ENCODE measurements at places on chromosomes 2 and 18.

- no peak for DNase-seq
Measured at GRCh38 chr2:39447266-39448168, 10.4 kb upstream of the MAP4K3 start.

DNA sequence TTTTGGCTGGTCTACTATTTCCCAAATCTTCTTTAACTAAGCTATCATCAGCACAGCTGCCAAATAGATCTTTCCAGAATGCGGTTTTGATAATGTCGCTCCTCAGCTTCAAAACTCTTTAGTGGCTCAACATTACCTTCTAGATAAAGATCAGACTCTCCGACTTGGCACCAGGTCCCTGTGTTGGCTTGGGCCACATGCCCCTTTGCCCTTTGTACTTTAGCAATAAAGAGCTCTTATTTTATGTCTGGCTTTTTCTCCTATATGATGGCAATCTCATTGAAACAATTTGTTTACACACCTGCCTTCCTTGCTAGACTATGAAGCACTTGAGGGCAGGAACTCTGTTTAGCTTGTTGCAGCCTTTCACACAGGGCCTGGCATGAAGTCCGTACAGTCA, 128.9 kb upstream of the GATA6 start:
- DNase-seq = no peak

DNA sequence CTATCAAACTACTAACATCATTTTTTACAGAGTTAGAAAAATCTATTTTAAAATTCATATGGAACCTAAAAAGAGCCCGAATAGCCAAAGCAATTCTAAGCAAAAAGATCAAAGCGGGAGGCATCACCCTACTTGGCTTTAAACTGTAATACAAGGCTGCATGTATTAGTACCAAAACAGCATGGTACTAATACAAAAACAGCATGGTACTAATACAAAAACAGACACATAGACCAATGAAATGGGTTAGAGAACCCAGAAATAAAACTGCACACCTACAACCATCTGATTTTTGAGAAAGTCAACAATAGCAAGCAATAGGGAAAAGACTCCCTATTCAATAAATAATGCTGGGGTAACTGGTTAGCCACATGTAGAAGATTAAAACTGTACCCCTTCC, 640.7 kb downstream of the IRS1 start:
- DNase-seq = no peak

GRCh38 chr2:183349091-183349490, 224.8 kb downstream of the NUP35 start:
- DNase-seq = no peak

DNA sequence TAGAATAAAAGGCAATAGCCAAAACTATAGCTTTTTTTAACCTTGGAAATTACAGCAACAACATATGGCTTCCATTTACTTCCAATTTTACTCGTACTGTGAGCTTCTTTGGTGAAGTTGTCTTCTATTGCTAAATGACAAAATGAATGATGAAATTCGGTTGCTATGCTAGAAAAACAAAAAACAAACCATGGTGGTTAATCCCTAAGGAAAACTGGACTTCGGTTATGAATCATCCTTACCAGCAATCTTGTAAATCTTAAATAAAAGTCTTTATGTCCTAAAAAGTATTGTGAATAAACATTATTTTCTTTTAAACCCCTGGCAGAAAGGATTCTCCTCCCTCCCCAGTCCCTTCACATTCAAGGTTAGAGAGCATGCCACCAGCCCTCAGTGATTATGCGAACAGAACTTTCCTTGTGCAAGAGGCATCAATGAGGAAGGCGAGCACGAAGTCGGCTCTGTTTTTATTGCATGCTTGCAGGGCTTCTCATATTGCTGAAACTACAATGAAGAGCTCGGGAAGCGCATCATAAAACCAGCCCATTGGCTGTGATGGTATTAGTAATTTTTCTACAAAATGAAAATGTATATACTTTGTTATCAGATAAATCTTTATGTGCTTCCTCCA, 62.9 kb downstream of the ZNF521 start:
- DNase-seq = no peak

DNA sequence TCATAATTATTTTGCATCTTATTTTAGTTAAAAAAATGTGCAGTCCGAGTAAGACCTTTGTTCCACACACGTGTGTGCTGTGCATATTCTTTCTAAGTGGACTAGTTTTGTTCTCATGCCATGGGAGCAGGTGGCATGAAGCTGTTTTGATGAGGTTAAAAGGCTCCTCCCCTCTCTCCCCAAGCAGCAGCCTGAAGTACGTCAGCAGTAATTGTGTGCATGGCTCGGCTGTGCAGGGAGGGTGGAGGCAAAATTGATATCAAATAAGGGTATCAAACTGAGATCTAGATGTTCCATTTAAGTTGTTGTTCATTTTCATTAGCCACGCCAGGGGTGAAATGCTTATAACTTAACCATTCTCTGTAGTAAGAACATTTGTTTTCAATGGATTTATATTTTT, at the start of gene NYAP2:
Gene NYAP2, plus strand, starts transcription at position 207 of the 400 bp plus-strand sequence. CDS start 9,171 bp downstream, outside the sequence.
- no peak for DNase-seq

- no peak for DNase-seq
Measured at GRCh38 chr18:13791181-13791580, 32.8 kb upstream of the MC5R start.

GRCh38 chr2:63613391-63613901, 24.7 kb downstream of the MDH1 start:
- no peak for DNase-seq

DNA sequence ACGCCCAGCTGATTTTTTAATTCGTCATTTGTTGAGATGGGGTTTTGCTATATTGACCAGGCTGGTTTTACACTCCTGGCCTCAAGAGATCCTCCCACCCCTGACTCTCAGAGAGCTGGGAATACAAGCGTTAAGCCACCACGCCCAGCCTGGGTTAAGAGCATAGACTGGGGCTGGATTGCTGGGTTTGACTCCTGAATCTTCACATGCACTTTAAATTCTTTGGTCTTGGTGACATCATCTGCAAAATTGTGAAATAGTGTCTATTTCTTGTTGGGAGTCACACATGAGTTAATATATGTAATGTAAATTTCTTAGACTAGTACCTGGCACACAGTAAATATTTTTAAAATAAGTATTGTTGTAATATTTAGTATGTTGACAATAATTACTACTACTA, 257.4 kb downstream of the DOK6 start:
- DNase-seq = no peak

DNA sequence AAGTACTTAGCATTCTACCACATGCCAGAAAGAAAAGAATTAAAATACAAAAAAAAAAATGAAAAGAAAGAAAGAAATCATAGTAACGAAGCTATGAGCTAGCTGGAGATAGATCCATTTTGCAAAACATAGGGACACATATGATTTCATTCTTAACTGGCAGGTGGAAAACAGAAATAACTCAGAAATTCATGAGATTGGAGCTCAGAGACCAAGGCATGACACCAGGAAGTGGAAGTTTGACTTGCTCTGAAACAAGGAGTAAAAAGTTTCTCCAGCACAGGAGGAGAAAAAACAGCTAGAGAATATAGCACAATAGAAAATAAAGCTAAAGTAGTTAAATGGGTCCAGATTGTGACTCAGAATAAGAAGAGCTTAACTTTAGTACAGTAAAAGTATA, 278.1 kb downstream of the ZEB2 start:
- DNase-seq = no peak

DNA sequence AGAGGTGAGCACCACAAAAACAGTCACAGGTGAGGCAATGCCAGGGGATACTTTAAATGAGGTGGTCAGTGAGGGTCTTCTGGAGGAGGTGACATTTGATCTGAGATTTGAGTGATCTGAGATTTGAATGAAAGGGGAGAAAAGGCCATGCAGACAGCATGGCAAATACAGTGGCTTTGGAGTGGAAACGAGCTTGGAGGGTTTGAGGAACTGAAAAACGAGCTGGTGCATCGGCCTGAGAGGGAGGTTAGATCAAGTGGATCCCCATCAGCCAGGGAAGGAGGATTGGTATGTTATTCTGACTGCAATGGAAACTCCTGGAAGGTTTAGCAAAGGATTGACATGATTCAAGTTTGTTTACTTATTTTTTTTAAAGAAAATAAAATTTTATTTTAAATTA, 245.1 kb downstream of the KCNS3 start:
- DNase-seq = no peak

DNA sequence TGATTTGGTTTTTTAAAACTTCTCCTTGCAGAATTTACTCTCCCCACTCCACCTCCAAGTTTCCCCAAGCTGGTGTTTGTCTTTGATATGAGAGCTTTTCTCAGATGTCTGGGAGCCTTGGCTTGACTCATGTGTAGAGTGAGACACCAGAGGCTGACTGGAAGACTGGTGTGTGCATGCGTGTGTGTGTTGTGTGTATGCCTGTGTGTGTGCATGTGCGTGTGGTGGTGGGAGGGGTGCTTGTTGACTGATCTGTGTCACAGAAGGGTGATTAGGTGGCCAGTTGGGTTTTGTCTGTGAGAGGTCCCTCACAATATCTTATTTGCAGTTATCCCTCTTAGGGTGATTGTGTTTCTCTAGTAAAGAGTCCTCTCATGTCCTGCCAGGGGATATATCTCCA, 50.5 kb upstream of the HPCAL1 start:
- no peak for DNase-seq

DNA sequence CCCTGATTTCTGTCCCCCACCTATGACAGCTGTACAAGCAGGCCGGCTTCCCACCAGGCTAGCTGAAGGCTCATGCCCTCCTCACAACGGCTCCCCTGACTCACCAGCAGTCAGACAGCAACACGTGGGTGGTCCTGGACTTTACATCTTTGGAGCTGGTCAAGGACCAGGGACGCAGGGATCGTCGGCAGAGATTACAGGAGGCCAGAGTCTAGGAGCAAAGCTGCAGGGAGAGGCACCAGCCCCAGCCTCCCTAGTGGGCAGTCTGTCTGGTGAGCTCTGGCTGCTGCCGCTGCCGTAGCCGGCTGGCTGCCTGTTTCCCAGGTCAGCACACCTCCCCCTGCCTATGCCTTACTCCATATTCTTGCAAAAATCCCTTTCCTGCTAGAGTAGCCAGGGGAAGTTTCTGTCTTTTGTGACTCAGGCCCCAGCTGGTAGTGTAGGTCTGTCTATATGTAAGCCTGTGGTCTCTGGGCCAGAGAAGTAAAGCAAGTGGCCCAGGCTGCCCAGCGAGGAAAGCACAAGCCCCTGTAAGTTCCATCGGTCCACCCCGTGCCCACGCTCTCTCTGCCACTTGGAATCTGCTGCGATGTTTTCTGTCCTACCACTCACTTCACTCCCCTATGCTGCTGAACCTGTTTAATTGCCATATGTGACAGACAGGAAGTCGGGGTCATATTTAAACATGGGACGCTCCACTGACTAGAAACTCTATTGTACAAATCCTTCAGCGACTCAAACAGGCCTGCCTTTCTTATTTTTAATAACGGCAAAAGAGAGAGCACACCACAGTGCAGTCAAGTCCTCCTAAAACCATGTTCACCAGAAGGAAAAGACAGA, 2.4 kb upstream of the ARHGEF4 start:
- no peak for DNase-seq

GRCh38 chr18:37470986-37471385, 94.6 kb downstream of the CELF4 start:
- DNase-seq = no peak

DNA sequence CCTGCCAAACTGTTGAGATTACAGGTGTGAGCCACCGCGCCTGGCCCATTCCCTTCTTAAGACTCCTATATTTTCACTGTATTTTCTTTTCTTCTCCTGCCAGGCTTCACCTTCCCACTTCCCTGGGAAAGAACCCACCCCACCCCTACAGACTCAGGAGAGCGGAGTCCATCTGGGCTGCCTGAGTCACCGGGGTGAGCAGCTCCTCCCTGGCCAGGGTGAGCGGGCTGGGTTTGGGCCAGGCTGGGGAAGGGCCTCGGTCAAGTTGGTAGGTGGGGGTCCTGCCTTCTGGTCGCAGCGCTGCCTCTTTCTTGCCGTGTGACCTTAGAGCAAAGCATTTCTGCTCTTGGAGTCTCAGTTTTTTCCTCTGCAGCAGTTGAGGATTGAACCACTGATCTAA, 2.1 kb upstream of the GAREM2 start:
- DNase-seq = no peak

GRCh38 chr18:11993264-11993916, 12.1 kb downstream of the IMPA2 start:
- DNase-seq = no peak

DNA sequence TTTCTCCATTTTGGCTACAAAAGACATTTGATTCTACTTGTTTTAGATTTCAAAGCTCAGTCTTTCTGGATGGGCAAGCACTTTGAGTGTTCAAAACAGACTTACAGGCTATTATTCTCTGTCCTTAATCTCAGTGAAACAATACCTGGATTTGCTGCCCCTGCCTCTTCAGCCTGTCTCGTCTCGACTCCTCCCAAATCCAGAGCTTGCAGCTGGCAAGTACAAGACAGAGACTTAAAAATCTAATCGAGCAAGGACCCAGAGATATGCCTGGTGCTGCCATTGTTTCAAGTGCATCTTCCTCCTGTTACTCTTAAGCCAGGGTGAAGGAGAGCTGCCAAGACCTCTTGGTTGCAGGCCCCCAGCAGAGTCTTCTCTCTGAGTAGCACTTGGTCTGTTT, 59.2 kb downstream of the LRRC30 start:
- DNase-seq = no peak

DNA sequence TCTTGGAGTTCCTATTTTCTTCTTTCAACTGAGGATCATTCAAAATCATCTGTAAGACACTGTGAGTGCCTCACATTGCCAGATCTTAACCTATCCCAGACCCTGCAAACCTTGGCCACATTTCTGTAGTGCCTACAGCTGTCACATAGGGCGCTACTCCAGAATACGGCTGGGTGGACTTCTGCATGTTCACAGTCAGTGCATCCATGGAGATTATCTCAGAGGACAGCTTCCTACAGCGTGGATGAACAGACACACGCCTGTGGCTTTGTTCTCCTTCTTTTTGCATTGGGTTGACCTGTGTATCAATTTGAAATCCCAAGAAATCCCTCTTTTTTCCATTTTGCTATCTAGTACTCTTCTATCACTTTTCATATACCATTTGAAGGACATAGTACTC, 1.9 kb upstream of the KLHL29 start:
- DNase-seq = no peak

- no peak for DNase-seq
Measured at GRCh38 chr18:28062443-28062842, 114.5 kb downstream of the CDH2 start.

- no peak for DNase-seq
Measured at GRCh38 chr2:126835261-126835660, 63.4 kb upstream of the TEX51 start.

- peak; percentile 66 for DNase-seq
Measured at GRCh38 chr2:48343571-48344440, 186.1 kb upstream of the STON1 start.

- no peak for DNase-seq
Measured at GRCh38 chr2:23541503-23542229, 156.7 kb downstream of the KLHL29 start.

DNA sequence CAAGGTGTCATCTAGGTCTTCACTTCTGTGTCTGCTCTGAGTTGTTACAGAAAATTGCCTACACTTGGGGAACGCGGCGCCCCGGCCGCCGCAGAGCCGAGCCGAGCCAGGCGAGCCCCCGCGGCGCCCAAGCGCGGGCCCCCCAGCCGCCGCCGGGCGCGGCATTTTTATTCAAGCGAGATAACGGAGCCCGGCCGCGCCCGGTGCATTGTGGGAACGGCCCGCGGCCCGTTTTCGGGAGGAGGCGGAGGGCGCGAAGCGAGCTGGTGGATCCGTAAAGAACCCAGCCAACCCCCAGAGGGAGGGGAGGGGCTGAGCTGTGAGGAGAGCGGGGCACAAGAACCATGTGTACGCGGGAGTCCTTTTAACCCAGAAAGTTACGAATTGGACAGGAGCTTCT, 191.8 kb downstream of the FTCDNL1 start:
- DNase-seq = peak; percentile 3

GRCh38 chr2:45962177-45962921, 310.9 kb downstream of the PRKCE start:
- DNase-seq = no peak
